Dermis microvascular lymphatic vessel endothelial cell (primary cell): ENCODE measurements at places on chromosomes 3 and 15. TPM values are rescaled to one million over a fixed set of nuclear protein-coding genes. Genes with fewer than 3 reads are reported as not detected.

DNA sequence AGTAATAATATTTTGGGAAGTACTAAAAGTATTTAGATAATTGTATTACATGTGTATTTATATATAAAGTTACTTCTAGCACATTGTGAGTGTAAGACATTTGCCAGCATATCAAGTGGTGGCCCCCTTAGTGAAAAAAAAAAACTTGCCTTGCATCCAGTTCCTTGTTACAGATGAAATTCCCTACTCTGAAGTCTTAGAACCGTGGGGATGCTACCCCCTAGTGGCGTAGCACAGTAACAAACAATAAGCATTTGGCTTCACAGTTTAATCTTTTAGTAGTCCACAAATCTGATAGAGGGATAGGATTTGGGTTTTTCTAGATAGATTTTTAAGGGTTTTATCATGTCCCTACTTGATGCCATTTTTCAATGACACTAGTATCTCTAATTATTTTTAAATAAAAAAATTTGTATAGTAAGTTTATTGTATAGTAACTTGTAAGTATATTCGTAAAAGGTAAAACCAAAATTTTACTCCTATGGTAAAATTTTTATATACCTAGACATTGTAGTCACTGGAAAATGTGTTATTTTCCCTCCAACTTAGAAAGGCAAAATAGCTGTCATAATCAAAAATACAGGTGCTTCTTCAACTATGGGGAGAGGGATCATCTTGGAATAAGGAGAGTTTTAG, 14.3 kb downstream of the SMC4 start:
- DNase-seq, result peak; percentile 76

DNA sequence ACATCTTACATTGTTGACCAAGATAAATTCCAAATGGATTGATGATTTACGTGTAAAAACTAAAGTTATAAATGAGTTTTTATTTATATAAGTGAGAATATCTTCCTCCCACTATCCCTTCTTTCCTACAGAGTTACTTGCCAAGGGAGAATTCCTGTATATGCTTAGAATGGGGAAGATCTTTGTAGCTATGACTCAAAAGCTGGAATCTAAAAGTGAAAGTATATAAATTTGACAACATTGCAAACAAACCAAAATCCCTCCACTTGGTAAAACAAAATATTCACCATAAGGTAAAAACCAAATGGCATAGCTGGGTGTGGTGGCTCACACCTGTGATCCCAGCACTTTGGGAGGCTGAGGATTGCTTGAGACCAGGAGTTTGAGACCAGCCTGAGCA, 52.7 kb upstream of the GCNT3 start:
- no peak for DNase-seq

GRCh38 chr3:52396011-52396906, 48.6 kb downstream of the SEMA3G start:
- DNase-seq, result no peak

Gene FAM43A
- total RNA-seq, result 80.7 and 186 TPM in 2 replicates

Gene RNU5B-1
- not detected in 2 replicates for total RNA-seq

Gene RARB
- 0.26 and 3.8 TPM in 2 replicates for total RNA-seq

Gene CLDN11
- 77.5 and 185 TPM in 2 replicates for total RNA-seq

Gene NOP10
- total RNA-seq, result 162 and 212 TPM in 2 replicates

- DNase-seq, result peak; percentile 7
These were observed 81.4 kb downstream of the ARNT2 start for GRCh38 chr15:80485370-80486164.

DNA sequence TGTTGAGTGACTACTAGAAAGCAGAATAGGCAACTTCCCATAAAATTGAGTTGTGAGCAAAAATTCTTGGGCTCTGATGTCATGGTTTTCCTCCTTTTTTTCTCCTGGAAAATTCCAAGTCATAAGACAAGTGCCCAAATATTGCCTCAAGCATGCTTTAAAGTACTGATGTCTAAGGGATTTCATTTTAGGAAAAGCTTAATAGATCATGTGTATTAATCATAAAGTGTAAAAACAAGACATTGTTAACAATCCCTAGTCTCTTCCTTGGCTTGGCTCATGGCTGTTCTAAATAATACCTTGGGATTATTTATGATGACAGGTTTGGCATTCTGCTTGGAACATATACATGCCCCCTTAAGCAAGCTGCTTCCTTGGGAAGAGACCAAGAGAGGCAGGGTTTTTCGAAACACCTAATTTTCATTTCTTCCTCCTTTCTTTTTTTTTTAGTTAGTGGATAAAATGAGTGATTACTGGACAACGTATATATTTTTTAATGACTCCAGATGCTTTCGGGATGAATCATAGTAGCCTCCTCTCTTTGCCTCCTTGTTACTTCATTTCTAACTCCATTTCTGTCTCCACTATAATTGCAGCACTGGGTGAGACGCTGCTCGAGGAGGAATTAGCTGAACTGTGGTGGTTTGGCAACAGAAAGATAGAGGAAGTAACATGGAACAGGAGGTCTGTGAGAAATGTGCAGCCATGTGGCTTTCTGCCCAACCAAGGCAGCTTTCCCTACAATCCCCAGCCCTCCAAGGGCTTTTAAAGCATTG, 104.9 kb downstream of the TPRG1 start:
- DNase-seq, result no peak

Gene EFCC1
- 2.7 and 9.0 TPM in 2 replicates for total RNA-seq

- DNase-seq, result peak; percentile 34
These were observed 476.4 kb upstream of the KCNMB2 start for GRCh38 chr3:178059836-178060235.

DNA sequence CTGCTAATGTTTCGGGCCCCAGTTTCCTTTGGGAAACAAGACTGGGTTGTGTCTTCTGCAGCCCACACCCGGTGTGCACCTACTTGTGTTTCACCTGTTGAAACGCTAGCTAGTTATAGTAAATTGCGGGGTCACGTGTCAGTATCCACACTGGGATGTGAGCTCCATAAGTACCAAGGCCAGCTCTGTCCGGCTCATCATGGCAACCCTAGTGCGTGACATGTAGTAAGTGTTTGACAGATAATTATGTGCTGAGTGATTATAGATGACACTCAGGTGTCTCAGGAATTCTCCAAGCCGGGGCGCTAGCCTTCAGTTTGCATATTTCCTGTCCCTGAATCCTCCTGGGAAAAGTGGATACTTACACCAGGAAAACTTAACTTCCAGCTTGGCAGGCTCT, 12.8 kb downstream of the APOD start:
- no peak for DNase-seq

Gene ZNF148
- total RNA-seq, result 17.6 and 22.1 TPM in 2 replicates

DNA sequence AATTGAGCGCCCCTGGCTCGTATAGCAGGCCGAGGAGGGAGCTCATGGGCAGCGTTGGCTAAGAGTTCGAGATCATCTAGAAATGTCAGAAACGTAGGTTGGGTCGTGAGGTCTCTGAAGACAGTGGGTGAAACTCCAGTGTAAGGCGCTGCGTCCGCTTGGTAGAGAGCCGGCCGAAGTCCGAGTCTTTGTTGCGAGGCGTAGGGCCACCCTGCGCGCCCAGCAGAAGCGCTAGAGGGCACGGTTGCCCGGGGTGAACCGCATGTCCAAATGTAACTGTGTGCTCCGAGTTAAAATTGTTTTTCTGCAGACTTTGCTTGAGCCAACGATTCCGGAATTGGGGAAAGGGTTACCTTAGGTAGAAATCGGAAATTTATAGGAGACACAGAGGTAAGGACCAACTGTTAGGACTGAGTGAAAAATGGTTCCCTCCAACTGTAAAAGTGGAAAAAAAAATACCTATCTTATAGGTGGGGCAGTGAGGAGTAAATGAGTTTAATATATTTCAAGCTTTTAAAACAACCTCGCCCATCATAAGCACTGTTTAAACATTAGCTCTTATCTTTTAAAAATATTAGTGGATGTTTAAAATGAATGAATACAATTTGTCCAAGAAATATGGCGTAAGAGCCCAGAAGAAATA, 993 bp upstream of the SIAH2 start:
- DNase-seq, result peak; percentile 12

- no peak for DNase-seq
These were observed 15.8 kb downstream of the TRAT1 start for GRCh38 chr3:108838436-108838835.

DNA sequence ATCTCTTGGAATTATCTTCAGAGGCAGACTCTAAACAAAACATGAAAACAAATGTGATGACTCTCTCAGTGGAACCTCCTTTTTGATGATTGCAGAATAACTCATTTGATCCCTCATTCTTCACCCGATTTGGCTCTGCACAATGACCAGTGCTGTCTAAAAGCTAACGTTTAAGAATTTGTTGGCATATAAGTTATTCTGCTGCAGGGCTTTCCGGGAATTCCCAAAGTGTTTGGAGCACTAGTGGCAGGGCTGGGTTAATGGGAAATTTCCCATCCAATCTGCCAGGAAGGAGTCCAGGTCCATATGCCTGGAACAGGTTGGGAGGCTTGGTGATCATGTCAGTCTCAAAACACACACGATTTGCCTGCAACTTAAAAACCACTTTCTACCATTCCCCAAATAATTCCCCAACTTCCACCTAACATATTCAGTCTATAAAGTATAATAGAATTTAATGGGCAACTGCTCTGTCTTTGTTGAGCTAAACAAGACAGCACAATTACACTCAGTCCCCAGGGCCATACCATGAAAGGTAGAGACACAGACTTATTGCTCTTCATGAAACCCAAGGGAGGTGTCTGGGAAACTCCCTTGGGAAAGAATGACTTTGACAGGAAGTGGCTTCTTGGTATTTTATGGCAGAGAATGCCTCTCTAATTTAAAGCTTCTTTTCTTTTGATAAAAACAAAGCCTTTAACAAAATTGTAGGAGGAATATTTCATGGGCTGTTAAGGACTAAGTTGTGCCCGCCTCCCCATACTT, 38.0 kb downstream of the ARRDC4 start:
- no peak for DNase-seq

Gene CFAP100
- total RNA-seq, result not detected in 2 replicates

DNA sequence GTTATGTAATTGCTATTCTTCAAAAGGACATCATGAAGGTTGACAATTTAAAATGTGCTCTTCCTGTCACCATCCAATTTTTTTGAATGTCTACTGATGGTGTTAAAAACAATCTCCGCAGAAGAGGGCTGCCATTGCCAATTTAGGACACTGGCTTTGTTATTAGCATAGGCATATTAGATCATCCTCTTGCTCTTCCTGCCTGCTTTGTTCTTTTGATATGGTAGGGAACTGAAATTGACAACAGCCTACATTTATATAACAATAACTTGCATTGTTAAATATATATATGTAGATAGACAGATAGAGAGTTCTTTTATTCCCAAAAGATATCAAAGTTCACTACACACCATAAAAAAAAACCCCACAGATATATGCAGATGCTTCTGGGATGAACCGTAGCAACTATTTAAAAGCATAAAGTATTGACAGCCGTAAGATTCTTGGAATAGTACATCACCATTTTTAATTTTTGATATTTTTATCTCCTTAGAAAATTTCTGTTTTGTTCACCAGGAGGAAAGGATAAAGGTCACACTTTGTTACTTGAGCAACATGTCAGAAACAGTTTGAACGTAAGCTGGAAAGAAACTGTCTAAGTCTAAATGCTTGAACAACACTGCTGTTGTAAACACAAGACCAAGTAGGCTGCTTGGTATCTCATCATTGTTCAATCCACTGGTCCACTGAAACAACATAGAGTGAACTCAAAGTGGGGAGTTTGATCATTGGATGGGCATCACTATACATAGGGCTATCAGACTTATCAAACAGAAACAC, 66.5 kb downstream of the MDFIC2 start:
- DNase-seq, result no peak

Gene LNP1
- 0.63 and 0.77 TPM in 2 replicates for total RNA-seq

DNA sequence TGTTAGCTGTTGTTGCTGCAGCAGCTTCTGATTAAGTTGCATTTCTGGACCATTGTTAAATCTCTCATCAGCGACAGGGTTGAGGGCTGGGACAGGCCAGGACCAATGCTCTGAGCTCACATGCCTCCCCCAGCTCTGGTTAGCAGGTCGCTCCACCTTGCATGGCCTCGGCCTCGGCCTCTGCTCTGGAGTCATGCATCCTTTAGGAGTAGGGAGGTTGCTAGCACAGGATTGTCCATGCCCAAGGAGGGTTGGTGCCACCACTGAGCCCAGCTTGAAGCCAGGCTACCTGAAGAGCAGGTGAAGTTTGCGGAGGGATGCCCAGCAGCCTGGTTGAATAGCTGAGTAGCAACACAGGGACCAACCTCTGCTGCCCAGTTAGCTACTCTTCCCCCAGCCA, 11.2 kb upstream of the CPNE9 start:
- DNase-seq, result no peak

DNA sequence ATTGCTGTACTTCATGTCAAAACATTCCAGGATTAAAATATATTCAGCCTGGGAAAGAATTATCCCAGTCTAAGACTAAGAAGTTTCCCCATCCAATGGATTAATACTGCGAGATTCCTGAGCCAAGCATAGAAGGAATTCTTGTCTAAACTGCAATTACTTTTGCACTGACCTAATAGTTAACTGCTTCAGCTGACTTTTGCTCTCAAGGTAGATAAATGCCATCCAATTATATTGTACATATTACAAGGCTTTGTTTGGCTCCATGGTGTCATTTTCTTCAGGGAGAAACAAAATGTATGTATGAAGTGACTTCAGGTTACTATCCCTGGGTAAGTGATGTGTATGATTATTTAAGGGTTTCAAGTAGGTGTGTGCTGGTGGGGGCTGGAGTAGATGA, 6.1 kb upstream of the IFT57 start:
- DNase-seq, result no peak

- DNase-seq, result no peak
These were observed 5.1 kb downstream of the CCR5 start for GRCh38 chr3:46375814-46376213.

- no peak for DNase-seq
These were observed 42.6 kb upstream of the TP63 start for GRCh38 chr3:189588475-189589178.

GRCh38 chr3:126149960-126150515, 30.3 kb downstream of the ALDH1L1 start:
- DNase-seq, result no peak

GRCh38 chr3:11612515-11613188, 31.1 kb downstream of the VGLL4 start:
- no peak for DNase-seq

DNA sequence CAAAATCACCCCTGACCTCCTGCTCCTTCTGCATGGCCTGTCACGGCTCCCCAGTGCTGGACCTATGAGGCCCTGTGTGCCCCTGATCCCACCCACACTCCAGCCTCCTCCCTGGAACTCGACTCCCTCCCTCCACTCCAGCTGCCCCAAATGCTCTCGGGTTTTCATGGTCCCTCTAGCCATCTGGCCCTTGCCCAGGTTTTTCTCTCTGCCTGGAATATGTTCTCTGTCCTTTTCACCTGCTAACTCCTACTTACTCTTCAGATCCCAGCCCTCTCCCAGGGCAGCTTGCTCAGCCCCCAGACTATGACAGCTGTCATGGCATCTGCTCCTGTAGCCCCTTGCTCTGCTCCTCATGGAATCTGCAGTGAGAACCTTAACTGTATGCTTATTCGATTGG, 30.3 kb downstream of the DUSP7 start:
- DNase-seq, result no peak

- no peak for DNase-seq
These were observed 192.2 kb downstream of the MBNL1 start for GRCh38 chr3:152460936-152461335.

Gene CEMIP
- 0.26 and 0.38 TPM in 2 replicates for total RNA-seq

GRCh38 chr3:21551019-21551418, 200.0 kb downstream of the ZNF385D start:
- no peak for DNase-seq
